ENCODE measurements at places on chromosomes 3 and 15. TPM values are rescaled to one million over a fixed set of nuclear protein-coding genes. Genes with fewer than 3 reads are reported as not detected.

- no peak for DNase-seq
These were observed 140.6 kb downstream of the HCN4 start for GRCh38 chr15:73228128-73228646.

DNA sequence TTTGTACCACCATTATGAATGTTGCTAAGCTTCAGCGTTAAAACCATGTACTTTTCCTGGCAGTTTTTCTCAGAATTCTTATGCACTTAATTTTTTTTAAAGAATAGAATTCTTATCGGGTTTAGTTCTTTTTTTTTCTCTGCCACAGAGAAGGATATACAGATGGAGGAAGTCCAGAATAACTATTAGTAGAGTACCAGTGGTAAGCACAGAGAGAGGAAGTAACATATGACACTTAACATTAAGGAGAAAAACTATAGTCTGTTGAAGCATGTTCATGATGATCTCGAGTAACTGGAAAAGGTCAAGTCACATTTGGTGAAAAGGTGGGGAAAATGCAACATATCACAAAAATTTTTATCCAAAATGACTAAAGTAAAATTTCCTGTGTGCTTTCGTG, 68.9 kb downstream of the RNF13 start:
- DNase-seq: no peak

GRCh38 chr3:173735841-173736240, 338.3 kb downstream of the NLGN1 start:
- DNase-seq: no peak

- DNase-seq: no peak
These were observed 2.0 kb downstream of the GMNC start for GRCh38 chr3:190860521-190860920.

DNA sequence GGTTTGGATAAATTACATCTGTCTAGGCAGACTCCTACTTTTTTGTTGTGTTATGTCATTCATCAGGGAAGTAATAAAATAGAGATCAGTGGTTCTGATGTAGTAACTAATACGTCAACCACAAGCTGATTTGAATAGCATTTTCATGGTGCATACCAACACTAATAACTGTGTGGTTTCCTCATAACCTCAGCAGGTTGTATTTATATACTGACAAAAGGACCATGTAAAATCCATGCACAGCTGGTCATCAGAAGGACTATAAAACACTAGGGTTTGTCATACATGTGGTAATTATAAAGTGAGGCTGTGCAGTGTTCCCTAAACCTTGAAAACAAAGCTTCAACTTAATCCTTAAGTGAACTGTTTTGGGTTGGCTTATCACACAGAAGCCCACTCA, 216.8 kb upstream of the RBMS3 start:
- DNase-seq: peak; percentile 71

GRCh38 chr3:58214484-58215316, 3.9 kb upstream of the DNASE1L3 start:
- no peak for DNase-seq

- DNase-seq: no peak
These were observed 197.5 kb upstream of the FEZF2 start for GRCh38 chr3:62570888-62571287.

GRCh38 chr15:89211678-89212170, 9.7 kb downstream of the RLBP1 start:
- no peak for DNase-seq

The ITPKA gene
- total RNA-seq: 2.6 TPM

DNA sequence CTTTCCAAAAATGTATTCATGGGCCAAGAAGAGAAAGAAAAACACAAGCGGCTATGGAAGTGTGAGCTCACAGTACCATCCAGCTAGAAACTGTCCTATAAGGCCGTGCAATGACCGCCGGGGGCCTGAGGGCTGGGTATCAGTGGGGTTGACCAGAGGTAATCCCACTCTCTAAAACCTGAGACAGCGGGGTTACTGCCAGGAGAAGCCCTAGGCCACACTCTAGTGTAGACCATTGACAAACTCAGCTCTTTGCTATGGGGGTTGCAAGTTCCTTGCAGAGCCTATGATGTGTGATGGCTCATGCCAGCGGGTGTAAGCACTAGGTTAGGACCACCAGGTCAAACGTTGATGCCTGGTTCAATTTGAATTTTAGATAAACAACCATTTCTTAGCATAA, 25.9 kb upstream of the SLCO2A1 start:
- no peak for DNase-seq

- DNase-seq: no peak
These were observed 141.3 kb upstream of the PDZRN3 start for GRCh38 chr3:73765878-73766545.

GRCh38 chr15:94877833-94878232, 646.5 kb downstream of the MCTP2 start:
- DNase-seq: no peak

The LDHAL6B gene
- not detected for total RNA-seq

- DNase-seq: peak; percentile 48
These were observed 61.2 kb upstream of the MCF2L2 start for GRCh38 chr3:183489455-183490210.

DNA sequence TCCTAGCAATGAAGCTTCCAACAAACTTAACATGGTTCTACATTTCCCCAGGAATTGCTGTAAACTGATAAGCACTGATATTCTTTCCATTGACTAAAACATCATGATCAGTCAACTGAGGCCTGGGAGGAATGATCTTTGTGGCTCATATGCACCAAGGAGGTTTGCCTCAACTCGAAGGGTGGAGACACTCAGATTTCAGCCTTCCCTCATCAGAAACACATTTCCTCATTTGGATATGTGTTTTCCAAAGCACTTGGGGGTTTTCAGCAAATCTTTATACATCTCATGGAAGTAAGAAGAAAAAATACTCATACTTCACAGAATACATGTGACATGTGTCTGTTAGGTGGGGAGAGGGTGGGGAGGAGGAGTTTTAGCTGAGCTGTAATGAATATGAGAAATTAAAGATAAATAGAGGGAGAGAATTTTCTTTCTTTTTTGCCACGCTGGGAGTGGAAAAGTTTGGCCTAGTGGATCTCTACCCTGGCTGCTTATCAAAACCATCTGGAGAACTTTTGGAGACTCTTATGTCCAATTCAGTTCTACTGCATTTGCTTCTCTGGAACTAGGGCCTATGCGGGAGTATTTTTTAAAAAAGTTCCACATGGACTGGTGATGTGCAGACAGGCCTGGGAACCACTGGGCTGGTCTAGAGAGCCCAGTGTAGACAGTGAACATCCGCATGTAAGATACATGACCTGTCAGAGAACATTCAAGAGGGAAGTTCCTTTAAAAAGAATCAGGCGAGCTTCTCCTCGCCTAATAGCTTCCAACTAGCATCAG, 301.0 kb upstream of the ICE2 start:
- no peak for DNase-seq

All from HFFc6 (cell line).